Stimulated activated CD4-positive, alpha-beta T cell treated with anti-CD3 and anti-CD28 coated beads, Interleukin-4, amount 100 ng/mL, for 24 hours (primary cell): ENCODE measurements at places on chromosomes 7 and 10.

GRCh38 chr7:113060100-113060499, 26.5 kb downstream of the GPR85 start:
- no peak for DNase-seq

GRCh38 chr10:73862011-73862410, 12.3 kb downstream of the CAMK2G start:
- no peak for DNase-seq

GRCh38 chr7:40828686-40829600, 694.1 kb downstream of the SUGCT start:
- no peak for DNase-seq

DNA sequence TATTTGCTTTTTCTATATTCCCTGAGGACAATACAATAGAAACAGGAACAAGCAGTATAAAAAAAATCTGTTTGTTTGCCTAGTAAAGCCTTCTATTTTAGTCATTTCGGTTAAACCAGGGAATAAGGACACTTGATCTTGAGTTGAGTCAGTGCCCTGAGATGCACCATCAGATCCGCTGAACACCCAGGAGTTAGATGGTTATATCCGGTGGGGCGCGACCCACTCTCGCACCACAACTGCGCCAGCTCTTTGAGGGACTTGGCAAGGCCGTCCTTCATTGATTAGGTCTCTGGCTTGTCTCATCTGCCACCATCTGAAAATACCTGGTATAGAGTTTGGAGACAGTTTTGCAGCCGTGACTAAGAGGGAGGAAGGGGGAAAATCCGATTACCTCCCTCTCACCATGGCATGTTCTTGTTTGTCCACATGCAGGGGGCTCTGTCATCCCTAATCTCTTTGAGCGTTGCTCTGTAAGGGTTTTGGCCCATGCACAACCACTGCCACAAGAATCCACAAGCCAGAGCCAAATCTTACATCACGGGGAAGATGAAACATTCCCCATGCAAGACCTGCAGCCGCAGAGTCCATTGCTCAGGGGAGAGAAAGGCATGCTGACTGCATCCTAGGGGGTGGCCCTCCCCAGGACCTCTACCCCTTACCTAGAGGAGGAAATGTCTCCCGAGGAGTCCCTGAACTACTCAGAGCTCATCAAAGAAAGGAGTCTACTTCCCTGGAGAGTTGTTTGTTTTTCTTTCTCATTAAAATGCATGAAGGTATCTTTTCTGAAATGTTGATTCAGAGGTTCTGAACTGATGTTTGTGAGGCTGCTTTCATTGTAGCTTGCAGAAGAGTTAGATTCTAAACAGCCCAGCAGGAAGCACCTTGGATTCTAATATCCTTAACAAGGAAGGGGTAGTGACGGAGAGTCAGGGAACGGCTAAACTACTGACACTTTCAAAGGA, 101.6 kb upstream of the FAM171A1 start:
- DNase-seq = no peak

DNA sequence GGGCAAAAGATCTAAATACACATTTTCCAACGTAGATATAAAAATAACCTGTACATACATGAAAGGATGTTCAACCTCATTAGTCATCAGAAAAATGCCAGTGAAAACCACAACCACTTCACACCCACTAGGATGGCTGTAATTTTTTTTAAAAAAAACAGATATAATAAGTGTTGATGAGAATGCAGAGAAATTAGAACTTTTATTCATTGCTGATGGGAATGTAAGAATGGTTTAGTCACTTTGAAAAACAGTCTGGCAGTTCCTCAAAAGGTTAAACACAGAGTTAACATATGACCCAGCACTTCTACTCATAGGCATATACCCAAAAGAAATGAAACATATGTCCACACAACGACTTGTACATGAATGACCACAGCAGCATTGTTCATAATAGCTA, 32.3 kb upstream of the PRKCQ start:
- peak; percentile 35 for DNase-seq

- no peak for DNase-seq
Observed at GRCh38 chr7:82433507-82433906, 10.1 kb downstream of the CACNA2D1 start.

- DNase-seq = no peak
Observed at GRCh38 chr7:110397927-110398660, 692.8 kb upstream of the LRRN3 start.

GRCh38 chr10:86363184-86363832, 3.3 kb downstream of the GRID1 start:
- DNase-seq = no peak

DNA sequence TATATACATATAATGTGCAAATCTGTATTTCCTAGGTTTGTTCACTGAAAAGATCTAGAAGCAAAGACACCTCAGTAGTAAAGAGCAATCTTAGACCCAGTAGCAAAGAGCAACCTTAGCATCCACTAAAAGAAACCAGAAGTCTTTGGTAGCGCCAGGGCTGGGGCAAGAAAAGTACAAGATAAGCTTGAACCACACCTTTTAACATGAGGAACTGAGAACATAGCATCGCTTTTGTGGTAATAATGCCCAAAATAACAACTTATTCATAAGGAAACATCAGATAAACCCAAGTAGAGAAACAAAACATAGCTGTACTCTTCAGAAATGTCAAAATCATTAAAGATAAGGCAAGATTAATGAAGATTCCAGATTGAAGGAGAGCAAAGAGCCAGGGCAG, 173.4 kb downstream of the IMMP2L start:
- no peak for DNase-seq

DNA sequence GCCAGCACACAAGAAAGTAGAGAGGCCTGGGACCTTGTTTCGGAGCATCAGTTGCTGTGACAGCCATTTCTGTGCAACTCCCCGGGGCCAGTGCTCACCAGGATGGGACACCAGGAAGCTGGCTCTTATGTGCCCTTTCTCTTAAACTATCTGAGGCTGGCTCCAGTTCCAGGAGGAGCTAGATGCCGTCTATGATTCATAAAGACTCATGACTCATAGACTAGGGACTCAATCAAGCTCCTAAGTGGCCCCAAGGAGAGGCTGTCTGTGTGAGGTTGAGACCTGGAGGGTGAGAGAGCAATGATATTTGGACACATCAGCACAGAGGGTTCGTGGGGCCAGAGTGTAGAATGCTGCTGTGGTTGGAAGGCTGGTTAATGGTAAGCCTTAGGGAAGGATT, 580.1 kb downstream of the CCSER2 start:
- no peak for DNase-seq

DNA sequence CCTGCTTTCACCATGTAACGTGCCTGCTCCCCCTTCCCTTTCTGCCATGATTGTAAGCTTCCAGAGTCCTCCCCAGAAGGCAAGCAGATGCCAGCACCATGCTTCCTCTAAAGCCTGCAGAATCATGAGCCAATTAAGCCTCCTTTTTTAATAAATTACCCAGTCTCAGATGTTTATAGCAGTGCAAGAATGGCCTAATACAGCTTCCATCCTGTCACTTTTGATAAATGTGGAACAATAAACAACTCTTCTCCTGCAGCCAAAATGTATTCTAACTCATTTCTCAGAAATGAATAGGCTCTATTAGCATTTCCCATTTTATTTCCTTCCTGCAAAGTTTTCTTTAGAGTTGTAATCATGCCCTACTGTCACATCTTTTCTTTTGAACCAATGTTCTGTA, 43.4 kb downstream of the C7orf25 start:
- no peak for DNase-seq

DNA sequence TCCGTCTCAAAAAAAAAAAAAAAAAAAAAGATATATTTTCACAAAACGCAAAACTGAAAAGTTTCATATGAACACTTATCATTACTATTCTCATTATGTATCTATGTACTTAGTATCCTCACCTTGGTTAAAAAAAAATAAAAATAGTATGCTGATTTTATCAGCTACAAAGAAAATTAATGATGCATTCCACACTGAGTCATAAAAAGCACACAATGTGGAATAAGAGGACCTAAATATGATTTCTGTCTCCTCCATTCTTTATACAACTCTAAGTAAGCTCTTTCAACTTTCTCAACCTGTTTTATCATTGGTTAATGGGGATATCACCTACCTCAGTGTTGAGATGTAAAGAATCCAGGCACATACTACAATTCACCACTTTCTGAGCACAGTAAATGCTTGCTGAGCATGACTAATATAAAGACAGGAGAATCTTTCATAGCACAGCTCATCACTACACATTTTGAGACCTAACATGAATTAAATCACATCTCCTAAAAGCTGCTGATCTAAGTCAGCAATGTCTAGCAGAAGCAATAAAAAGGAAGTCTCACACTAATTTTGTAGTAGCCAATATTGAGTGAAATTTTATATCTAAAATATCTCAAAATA, 2.7 kb downstream of the SNX13 start:
- DNase-seq = no peak

DNA sequence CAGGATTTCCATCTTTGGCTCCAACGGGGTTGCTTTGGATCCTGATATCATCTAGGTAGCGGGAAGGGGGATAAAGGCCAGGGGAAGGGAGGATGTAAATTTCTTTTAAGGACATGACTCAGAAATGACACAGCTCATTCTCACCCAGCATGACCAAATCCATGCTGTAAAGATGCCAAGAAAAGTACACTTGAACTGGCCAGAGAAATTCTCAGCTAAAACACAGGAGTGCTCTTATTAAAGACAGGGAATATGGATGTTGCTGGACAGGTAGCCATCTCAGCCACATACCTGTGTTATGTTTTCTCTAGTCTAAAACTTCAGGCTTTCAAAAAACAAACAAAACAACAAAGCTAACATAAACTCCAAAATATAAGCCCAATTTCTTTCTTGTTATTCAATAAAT, 68.3 kb downstream of the NAMPT start:
- DNase-seq = no peak

DNA sequence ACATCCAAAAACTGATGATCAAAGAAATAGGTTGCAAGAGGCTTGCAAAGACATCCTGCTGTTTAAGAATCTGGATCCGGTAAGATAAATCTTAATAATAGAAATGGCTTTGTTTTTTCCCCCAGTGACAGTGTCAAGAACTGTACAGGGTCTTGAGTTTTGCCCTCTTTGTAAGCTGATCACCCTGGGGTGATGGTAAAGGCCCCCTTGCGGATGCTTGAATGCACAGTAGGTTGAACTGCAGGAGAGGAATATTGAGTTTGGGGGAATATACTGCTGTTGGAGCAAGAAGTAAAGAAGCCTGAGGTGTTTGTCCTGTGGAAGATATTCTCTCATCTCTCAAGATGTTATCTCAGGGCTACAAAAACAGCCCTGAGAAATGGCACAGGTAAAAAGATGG, 40.6 kb upstream of the HBP1 start:
- DNase-seq = no peak

GRCh38 chr7:33093266-33093665, 15.9 kb downstream of the RP9 start:
- DNase-seq = no peak

DNA sequence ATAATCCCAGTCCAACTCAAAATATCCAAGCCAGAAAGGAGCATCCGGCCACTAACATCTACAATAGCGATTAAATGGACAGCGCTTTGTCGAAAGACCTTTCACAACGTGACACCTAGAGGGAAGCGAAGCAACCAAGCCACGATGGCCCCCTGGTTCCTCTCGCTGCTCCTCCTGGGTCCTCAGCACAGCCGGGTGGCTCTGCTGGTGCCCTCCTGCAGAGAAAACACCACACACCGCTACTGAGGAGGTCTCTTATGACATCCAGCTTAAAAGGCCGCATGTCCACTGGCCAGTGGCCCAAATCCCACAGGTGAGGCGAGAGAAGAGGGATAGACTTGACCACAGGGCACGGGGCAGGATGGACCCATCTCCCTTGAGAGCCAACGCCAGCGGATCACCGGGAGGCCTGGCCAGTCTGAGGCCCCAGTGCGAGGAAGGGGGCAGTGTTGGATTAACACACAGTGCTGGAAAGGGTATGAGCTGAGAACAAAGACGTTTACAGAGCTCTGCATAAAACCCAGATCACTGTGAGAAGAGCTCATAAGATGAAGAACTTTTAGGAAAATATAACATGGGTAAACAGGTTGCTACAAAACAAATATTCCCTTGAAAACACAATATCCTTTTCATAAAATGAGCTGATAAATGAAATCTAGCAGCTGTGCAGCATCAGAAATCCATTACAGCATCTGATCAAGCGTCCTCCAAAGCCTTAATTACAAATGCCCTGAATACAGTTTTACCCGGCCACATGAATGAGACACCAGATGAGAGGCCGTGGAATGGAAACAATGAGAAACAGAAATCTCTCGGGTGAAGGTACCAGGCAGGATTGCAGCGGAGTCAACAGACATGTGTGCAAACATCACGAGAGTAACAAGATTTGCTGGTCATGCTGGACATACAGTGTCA, 236.7 kb downstream of the DIP2C start:
- no peak for DNase-seq

- DNase-seq = no peak
Observed at GRCh38 chr7:77702968-77703472, 6.8 kb downstream of the RSBN1L start.

DNA sequence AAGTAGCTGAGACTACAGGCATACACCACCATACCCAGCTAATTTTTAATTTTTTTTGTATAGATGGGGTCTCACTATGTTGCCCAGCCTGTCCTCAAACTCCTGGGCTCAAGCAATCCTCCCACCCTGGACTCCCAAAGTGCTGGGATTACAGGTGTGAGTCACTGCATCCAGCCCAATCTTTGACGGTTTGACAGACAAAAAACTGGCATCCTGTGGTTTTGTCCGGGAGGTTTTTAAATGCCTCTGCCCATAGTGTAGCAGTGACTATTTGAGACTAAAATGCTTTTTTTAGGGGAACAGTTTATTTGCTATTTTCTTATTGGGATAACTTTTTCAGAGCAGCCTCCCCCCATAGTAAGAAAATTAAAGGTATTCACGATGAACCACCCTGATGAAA, 523.7 kb upstream of the GALNT17 start:
- no peak for DNase-seq

- no peak for DNase-seq
Observed at GRCh38 chr10:53209944-53210611, 437.5 kb upstream of the MBL2 start.

GRCh38 chr10:69728335-69728870, 73.3 kb upstream of the COL13A1 start:
- DNase-seq = no peak

- peak; percentile 78 for DNase-seq
Observed at GRCh38 chr10:132443605-132443982, 46.6 kb downstream of the PWWP2B start.

- no peak for DNase-seq
Observed at GRCh38 chr7:25382869-25383268, 154.6 kb upstream of the NPVF start.

DNA sequence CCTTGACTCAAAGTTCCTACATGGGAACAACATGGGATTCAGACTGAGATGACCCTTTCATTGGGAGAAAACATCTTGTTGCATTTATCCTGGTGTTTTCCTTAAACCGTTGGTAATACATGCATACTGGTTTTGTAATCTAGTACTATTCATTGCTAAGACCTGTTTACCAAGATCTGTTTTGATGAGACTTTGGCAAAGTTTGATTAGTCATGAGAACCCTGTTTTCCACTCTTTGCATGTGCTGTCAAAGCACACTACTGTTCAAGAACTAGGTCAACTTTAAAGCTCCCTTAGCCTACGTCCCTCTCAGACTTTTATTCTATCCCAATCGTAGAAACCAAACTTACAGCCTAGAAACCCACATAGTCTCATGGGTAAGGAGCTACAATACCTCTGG, 650.9 kb downstream of the GATA3 start:
- DNase-seq = no peak

- no peak for DNase-seq
Observed at GRCh38 chr10:97434055-97434454, 8.1 kb downstream of the PGAM1 start.

- no peak for DNase-seq
Observed at GRCh38 chr10:100978121-100978900, 9.0 kb downstream of the MRPL43 start.

- DNase-seq = no peak
Observed at GRCh38 chr7:125279961-125280360, 350.3 kb upstream of the POT1 start.
